ENCODE measurements at places on chromosomes 7 and 10.
A peak's percentile ranks its signal among the peaks of the same experiment; 100 is the strongest.

- DNase-seq, result no peak
These were observed 19.9 kb upstream of the HSPB1 start for GRCh38 chr7:76282344-76283253.

DNA sequence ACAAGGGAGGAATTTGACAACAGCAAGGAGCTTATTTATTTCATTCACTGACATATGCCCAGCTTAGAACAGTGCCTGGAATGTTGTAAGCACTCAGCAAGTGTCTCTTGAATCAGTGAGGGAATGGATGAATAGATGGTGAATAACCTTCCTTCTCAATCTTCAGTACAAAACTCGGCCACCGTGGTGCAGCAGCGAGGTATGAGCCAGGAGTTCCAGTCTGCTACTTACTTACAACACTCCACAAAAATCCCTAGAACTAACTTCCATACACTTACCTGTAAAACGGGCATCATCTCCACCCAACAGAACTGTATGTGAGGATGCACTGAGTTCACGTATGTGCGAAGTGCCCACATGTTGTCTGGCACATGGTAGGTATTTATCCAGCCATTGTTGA lies 237.4 kb downstream of the WDR11 start:
- no peak for DNase-seq

DNA sequence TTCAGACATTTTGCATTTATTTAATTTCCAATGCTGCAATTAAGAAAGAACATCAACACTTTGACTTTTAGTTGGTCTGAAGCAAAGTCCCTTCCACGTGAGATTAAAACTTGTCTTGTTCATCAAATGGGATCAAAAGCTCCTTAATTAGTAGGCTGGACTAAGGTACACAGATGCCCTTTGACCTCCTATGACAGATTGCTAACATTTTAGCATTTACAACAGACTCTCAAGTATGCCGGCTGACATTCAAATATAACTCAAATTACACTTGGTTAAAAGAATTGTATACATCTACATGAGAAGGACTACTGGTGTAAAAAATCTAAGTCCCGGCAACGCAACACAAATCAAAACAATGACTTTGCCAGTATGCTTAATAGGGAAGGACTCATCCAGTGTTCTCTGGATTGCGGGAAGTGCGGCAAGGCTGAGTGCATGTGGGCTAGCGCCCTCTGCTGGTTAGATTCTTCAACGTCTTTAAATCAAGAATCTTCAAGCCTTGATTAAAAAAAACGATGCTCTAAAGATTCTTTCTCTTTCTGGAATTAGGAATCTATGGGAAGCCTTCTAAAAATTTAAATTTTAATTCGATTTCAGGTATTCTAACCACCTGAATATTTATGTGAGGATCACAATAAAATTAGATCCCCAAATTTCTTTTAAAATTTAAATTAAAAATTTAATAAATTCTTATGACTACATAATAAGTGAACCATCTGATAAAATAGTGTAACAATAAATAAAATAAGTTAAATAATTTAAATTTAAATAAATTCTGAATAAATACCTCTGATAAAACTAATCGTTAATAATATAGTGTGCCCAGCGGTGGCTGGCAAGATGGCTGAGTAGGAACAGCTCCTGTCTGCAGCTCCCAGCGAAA lies 444.7 kb downstream of the DGKB start:
- peak; percentile 34 for DNase-seq

- DNase-seq, result no peak
These were observed 16.4 kb upstream of the RNF148 start for GRCh38 chr7:122719010-122719578.

DNA sequence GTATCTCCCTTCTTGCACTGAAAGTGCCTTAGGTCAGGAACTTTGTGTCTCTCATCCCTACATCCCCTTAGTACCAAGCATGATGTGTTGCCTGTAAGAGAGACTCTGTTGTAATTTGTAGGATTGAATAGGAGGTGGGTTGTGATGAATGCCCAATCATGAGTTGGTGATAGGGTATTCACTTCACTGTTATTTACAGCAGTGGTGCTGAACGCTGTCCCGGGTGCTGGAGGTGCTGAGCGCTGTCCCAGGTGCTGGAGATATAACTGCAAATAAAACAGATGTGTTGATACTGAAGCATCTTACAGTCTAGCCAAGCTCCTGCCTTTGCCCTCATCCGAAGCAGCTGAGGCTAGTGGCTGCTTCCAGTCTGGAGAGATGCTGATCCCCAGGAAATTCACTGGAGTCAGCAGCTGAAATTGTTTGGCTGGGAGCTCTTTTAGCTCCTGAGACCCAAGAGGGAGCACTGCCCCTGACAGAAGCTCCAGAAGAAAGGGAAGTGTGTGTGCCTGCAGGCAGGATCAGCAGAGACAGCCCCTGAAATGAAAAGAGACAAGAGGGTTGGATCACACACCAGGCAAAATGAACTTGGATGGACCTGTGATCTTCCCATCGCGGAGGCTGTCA lies 183.4 kb downstream of the SORCS3 start:
- DNase-seq, result peak; percentile 10

- no peak for DNase-seq
These were observed 13.3 kb downstream of the ZCCHC24 start for GRCh38 chr10:79431891-79432831.

DNA sequence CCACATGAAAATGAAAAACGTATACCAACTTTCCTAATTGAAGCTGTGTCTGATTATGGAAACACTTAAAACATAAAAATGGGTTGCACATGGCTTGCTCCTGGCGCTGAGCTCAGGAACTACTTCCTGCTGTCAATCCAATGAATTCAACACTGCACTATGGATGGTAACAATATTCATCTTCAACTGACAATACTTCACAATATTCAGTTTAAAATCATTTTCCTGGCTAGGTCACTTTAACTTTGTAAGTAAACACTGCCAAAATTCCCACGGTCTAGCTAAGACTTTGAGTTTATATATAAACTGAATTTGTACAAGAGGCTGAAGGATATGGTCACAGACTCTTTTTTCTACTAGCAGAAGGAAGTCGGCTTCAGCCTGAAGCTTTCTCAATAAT lies 556.9 kb downstream of the TNS3 start:
- DNase-seq, result no peak

- DNase-seq, result no peak
These were observed 78.0 kb upstream of the AGBL3 start for GRCh38 chr7:134908289-134908688.

- DNase-seq, result no peak
These were observed 81.5 kb upstream of the HPS1 start for GRCh38 chr10:98528166-98528804.

DNA sequence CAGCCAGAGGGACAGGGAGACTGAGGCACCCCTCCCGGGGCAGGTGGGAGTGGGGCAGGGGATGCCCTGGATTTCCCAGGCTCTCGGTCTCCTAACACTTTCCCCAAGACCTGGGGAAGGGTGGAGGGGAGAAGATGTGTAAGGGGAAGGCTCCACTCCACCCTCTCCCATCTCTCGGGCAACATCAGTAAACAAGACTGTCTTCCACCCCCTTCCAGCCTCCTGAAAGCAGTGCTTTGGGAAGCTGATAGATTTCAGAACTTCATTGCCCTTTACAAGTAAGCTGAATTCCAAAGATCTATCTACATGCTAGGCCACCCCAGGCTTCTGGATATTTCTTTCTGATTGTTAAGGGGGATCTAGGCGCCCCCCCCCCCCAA lies 3.7 kb downstream of the FLNC start:
- no peak for DNase-seq

GRCh38 chr10:126898460-126898859 lies 6.8 kb upstream of the DOCK1 start:
- no peak for DNase-seq

- DNase-seq, result no peak
These were observed 22.1 kb downstream of the FAM13C start for GRCh38 chr10:59340285-59340684.

All from GM10248 (cell line).